ENCODE measurements at places on chromosomes 7 and 10.

GRCh38 chr10:132687893-132688579, 97.9 kb downstream of the NKX6-2 start:
- DNase-seq = no peak

GRCh38 chr7:94012746-94013145, 8.6 kb upstream of the BET1 start:
- no peak for DNase-seq

DNA sequence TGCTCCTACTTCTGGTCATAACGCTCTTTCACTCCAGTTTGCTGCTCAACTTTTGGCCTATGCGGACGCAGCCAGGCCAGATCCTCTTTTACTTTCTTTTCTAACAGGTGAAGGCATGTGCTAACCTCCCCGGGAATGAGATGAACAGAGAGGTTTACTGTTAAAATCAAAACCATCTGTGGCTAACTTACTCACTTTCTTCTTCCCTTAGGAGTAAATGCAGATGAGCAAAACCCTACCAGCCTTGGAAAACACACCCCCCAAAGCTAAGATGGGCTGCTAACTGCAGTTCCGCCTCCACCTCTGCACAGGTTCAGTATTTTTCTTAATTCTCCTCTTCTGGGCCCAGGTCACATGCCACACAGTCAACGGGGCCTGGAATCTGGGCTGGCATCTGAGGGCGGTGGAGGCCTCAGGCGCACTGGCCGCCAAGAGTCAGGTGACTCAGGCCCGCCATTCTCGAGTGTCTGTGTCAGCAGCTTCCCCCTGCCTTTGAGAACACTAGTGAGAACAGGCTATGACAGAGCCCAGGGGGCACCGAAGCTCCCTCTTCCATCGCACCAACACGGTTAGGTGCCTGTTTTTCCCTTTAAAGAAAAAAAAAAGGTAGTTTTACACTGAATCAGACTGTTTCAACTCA, 11.1 kb downstream of the FAM53B start:
- DNase-seq = no peak

- DNase-seq = no peak
Observed at GRCh38 chr7:133491846-133492652, 239.2 kb downstream of the EXOC4 start.

GRCh38 chr10:103752680-103753248, 102.6 kb downstream of the SH3PXD2A start:
- no peak for DNase-seq

DNA sequence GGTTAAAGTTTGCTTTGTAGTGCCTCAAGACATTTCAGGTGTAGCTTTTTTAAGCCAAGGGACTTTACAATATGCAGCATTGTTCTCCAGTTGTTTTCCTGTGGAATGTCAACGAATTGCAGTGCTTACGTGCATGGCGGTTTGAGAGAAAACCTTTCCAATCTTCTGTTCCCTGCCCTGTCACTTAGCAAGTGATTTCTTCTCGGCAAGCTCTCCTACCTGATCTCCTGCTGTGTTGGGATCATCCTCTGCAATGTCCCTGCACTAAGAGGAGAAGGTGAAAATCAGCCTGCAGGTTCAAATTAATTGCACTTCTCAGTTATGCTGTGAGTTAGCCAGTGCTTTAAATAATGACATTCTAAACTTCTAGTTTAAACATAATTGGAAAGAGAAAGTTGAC, 197.6 kb upstream of the FZD1 start:
- DNase-seq = no peak

GRCh38 chr7:150413640-150414081, 34.5 kb downstream of the ZNF775 start:
- no peak for DNase-seq

- no peak for DNase-seq
Observed at GRCh38 chr7:40808378-40808942, 673.7 kb downstream of the SUGCT start.

- DNase-seq = no peak
Observed at GRCh38 chr7:30652698-30653641, 29.3 kb downstream of the CRHR2 start.

- DNase-seq = no peak
Observed at GRCh38 chr10:130936851-130937250, 374.7 kb downstream of the TCERG1L start.

- no peak for DNase-seq
Observed at GRCh38 chr7:136245327-136246004, 268.3 kb upstream of the MTPN start.

DNA sequence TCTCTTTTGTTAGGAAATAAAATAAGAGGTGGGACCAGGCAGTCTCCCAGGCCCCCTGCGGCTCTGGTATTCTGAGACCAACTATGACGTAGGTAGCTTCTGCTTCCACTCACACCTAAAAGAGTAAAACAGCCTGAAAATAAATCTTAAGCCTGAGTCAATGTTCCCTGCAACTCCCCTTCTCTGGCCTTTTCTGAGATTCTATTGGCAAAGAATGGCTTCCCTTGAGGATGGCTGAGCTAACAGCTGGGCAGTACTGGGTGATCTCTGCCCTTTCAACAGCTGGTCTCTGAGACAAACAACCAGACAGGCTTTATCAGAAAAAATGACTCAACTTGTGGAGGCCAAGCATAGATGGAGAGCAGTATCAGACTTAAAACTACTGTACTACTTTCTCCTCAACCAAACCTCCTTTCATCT, 58.7 kb downstream of the CREB3L2 start:
- no peak for DNase-seq

All from NCI-H446 treated with DMSO at 0.1 percent for 48 hours (cell line).